Diencephalon (tissue), 1 donor: ENCODE measurements at places on chromosomes 4 and X. TPM values are rescaled to one million over a fixed set of nuclear protein-coding genes. Genes with fewer than 3 reads are reported as not detected.

The RNF128 gene
- 7.2 TPM for total RNA-seq

The G3BP2 gene
- total RNA-seq = 344 TPM

The MAGEC3 gene
- 0.23 TPM for total RNA-seq

The PRMT9 gene
- 18.0 TPM for total RNA-seq

The ZFP92 gene
- 1.2 TPM for total RNA-seq

The TIGD4 gene
- total RNA-seq = 7.2 TPM

The TMPRSS11F gene
- not detected for total RNA-seq
